ENCODE measurements at places on chromosomes 1 and 21.

GRCh38 chr1:200384818-200385390, 24.9 kb downstream of the ZNF281 start:
- no peak for DNase-seq

DNA sequence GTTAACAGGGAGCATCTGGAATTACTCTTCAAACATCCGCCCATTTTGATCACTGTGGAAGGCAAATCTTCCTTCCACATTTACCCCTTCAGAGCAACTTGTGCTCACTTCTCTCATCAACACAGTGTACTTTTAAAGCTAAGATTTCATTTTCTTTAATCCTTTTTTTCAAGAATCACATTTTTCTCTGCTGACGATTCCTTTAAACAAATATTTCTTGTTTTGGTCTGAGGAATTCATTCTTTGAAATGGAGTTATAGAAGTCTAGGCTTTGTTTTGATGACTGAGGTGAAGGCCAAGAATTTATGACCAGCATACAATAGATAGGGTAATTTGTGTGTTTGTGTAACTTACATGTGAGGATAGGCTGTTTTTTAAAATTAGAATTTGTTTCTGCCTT, 25.6 kb downstream of the LRRC42 start:
- no peak for DNase-seq

GRCh38 chr1:37128091-37128490, 93.8 kb upstream of the GRIK3 start:
- DNase-seq, result no peak

GRCh38 chr1:43418858-43419257, 29.2 kb downstream of the SZT2 start:
- DNase-seq, result no peak

DNA sequence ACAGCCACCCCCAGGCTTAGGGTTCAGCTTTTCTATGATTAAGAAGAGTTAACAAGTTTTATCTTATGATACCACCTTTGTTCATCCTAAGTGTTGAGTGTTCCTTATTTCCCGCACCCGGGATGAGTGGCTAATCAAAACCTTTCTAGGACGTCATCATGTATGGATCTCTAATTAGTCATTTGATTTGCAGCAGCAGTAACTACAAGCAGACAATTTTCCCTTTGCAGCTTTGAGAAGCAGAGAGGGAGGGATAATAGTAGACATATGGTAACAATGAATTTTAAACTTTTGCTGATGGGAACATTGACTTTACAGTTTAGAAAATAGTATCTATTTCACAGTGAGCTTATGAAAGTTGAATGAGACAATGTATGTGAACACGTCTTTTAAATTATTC, 30.8 kb upstream of the SLC35F3 start:
- DNase-seq, result no peak

DNA sequence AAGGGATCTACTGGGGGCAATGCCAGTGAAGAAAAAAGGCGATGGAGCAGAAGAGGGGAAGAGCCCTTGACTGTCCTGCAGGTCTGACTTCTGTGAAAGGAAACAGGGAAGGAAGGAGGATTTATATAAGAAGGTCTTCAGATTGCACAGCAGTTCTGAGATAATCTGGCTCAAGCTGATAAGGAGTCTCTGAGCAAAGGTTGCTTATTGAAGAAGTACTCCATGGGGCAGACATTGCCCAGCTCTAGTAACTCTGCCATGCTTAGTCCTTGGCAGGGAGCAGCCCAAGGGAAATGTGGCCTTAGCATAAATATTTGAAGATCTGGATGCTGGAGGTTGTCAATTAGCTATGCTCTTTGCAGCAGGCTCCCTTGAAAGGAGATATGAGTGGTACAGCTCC, 15.9 kb upstream of the TTF2 start:
- no peak for DNase-seq

DNA sequence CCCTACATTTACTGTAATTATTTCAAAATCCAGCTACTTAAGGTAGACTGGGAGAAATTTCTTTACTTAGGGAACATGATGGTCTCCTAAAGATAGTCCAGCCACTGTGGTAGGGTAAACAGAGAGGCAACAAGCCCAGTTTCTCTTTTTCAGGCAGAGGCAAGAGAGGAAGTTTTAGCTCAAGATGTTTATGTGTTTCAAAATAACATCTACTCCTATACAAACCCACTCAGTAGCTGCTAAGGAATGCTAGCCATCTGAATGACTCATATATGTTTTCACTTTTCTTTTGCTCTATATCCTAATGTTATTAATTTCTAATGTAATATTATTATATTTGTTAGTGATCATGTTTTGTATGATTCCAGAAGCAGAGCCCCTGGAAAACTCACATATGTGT, 856.6 kb downstream of the PLA2G4A start:
- no peak for DNase-seq

GRCh38 chr1:67893126-67893495, 59.8 kb upstream of the GNG12 start:
- no peak for DNase-seq

All from CD4-positive, alpha-beta T cell treated with Interferon alpha-2 for 1 hour (primary cell).